G401 (cell line): ENCODE measurements at places on chromosomes 7 and 10. TPM values are rescaled to one million over a fixed set of nuclear protein-coding genes. Genes with fewer than 3 reads are reported as not detected.
A peak's percentile ranks its signal among the peaks of the same experiment; 100 is the strongest.

The ZNF425 gene
- total RNA-seq, result 3.4 and 4.7 TPM in 2 replicates

The GIMAP4 gene
- total RNA-seq, result not detected in 2 replicates

The PRTFDC1 gene
- total RNA-seq, result 32.6 and 46.6 TPM in 2 replicates

The KCNIP2 gene
- total RNA-seq, result not detected in 2 replicates

The GRM3 gene
- not detected in 2 replicates for total RNA-seq

The NODAL gene
- total RNA-seq, result 2.8 TPM in 1 of 2 replicates, not detected in the other

The VTI1A gene
- total RNA-seq, result 22.7 and 30.5 TPM in 2 replicates

The CLDN12 gene
- 20.1 and 22.8 TPM in 2 replicates for total RNA-seq

The PNLIPRP1 gene
- not detected in 2 replicates for total RNA-seq

DNA sequence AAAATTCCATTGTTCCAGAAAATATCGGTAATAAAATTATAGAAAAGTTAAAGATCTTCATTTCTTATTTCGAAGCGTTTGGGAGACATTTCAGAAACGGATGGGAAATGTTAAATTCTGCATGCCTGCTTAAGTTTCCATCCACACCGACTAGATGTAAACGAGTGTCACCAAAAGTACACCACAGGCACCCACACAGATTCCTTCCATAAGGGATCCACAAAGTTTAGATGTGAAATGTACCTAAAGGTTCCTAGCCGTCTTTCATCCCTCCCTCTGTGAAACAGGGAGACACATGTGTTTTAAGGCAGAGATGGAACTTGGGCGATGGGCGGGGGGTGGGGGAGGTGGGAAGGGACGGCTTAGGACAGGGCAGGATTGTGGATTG is 621 bp upstream of the CAV1 start:
- no peak for DNase-seq

DNA sequence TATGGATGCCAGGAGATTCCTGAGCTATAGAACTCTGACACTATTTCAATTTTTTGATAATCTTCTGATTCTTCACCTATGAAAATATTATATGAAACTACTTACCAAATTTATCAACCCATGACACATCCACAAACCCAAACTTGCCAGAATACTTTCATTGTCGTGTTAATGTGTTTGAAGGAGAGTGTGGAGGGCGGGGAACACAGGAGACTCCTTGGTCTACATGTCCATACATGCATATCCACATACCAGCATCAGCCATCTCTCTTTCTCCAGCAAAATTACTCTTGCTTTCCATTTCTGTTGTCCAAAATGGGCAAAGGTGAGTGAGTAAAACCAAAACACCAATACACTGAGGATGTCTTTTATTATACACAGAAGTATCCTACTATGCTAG is 23.5 kb upstream of the BPGM start:
- no peak for DNase-seq

DNA sequence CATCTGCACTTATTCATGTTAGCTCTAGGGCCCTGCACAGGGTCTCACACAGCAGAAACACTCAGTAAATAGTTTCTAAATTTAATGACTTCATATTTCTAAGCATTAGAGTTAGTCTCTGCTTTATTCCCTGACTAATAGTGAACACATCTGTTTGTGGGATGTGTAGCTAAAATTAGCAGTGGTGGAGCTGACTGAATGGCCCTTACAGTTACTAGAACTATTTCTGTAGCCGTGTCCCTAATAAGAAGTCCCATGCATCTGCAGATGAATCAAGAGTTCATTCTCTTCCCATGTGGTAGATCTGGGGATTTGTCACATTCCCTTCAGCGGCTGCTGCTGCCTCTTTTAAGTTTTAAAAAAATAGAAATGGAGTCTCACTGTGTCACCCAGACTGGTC is 11.7 kb downstream of the MAP3K8 start:
- DNase-seq, result no peak

DNA sequence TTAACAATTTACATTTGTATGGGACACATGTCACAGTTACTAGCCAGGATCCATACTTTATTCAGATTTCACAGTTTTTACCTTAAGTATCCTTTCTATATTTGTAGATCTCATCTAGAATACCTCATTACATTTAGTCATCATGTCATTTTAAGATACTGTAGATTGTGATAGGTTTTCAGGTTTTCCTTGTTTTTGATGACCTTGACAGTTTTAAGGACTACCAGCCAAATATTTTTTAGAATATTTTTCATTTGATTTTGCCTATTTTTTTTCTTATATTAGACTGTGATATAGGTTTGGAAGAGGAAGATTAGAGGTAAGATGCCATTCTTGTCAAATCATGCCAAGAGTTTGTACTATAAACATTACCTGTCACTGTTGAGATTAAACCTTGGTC is 460.3 kb downstream of the ANKRD7 start:
- DNase-seq, result no peak

DNA sequence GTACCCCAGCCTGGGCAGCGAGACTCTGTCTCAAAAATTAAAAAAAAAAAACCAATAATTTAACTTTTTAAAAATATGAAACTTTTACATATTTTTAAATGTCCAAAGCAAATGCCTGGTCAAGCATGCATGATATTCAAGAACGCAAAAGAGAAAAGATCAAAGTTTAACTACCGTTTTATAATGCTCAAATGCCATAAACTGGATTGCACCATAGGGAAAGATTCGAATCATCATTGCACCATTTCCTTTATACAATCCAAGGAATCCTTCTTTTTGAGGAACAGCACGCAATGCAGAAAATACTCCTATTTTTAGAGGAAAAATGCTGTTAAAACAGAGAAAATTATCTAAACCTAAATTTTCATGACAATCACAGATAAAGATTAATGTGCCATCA is 20.9 kb downstream of the SLC25A16 start:
- no peak for DNase-seq

GRCh38 chr10:46308113-46308415 is 21.3 kb downstream of the ANTXRL start:
- DNase-seq, result no peak

DNA sequence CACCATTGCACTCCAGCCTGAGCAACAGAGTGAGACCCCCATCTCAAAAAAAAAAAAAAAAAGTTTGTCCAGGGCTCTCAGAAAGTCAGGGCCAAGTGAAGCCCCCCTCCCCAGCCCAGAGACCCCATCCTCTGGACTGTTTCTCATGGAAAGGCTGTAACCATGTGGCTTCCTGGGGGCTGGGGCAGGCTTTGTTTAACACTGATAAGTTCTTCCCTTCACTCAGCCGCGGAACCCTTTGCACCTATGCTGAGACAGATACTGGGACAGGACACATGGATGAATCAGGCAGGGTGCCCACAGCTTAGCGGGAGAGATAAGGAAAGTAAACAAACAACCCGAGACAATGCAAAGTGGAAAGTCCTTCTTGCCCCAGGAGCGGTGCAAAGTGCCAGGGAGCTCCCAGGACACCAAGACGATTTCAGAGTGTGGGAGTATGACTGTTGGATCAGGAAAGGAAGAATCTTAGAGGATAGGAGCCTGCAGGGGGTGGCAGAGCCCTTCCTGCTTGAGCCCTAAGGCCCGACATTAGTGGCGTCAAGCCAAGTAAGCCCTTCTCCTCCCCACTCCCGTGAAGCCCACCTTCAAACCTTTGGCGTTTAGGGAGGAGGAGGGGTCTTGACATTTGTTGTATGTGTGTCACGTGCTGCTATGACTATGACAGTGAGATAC is 11.6 kb downstream of the MLXIPL start:
- DNase-seq, result no peak

DNA sequence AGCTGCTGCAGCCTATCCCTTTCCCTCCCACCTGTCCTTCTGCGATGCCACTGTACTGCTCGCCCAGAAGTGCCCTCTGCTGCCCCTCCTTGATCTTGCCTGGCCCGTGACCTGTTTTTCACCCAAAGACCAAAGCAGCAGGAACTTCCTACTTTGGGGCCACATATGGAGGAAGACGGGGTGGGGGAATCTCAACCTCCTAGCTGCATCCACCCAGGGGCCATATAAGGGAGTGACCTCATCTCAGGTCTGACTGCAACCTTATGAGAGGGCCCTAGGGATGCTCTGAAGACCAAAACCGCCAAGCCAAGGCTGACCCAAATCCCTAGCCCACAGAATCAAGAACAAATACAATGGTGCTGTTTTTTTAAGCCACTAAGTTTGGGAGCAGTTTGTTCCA is 15.7 kb downstream of the PRKCQ start:
- no peak for DNase-seq

- DNase-seq, result peak; percentile 42
These were observed 96.4 kb upstream of the ZMIZ1 start for GRCh38 chr10:78972160-78972946.

GRCh38 chr7:130655286-130655685 is 13.3 kb downstream of the COPG2 start:
- DNase-seq, result peak; percentile 32

- no peak for DNase-seq
These were observed 123.8 kb downstream of the ARID5B start for GRCh38 chr10:62025134-62025794.

GRCh38 chr10:43419997-43420368 is 11.0 kb upstream of the HNRNPF start:
- DNase-seq, result peak; percentile 14

- DNase-seq, result no peak
These were observed 418.9 kb downstream of the ZNF716 start for GRCh38 chr7:57868771-57869483.

GRCh38 chr7:81180573-81180972 is 261.7 kb upstream of the SEMA3C start:
- no peak for DNase-seq

DNA sequence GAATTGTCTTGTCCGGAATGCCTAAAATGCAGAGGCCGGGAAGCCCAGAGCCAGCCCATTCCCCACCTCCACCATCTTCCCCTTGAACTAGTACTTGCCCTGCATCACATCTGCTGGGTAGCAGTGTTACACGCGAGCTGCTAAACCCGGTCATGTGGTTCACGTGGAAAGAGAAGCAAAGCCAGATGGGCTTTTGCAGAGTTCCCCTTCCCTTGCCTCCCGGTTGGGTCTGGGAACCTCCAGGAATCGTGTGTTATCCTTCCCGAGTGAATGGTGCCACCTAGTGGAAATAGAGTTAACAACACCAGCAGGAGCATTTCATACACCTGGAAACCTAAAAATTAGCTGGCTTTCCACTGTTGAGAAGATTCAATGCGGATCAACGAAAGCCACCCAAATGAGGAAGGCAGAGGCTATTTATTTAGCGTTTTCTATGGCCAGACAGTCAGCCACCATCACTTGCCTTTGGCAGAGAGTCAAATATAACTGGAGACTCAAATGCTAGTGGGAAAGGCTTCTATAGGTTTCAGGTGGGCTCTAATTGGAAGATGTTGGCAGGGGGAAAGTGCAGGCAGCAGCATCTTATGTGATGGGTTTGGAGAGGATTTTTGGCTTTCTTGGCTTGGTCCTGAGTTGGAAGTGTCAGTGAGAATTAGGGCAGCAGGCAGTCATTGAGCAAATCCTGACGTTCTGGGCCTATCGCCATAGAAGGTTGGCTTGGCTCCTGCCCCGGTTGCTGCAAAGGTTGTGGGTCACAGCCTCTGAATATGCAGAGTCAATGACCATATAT is 12.9 kb upstream of the DENND2A start:
- peak; percentile 90 for DNase-seq

- no peak for DNase-seq
These were observed 118.0 kb downstream of the BUB3 start for GRCh38 chr10:123272171-123272570.

DNA sequence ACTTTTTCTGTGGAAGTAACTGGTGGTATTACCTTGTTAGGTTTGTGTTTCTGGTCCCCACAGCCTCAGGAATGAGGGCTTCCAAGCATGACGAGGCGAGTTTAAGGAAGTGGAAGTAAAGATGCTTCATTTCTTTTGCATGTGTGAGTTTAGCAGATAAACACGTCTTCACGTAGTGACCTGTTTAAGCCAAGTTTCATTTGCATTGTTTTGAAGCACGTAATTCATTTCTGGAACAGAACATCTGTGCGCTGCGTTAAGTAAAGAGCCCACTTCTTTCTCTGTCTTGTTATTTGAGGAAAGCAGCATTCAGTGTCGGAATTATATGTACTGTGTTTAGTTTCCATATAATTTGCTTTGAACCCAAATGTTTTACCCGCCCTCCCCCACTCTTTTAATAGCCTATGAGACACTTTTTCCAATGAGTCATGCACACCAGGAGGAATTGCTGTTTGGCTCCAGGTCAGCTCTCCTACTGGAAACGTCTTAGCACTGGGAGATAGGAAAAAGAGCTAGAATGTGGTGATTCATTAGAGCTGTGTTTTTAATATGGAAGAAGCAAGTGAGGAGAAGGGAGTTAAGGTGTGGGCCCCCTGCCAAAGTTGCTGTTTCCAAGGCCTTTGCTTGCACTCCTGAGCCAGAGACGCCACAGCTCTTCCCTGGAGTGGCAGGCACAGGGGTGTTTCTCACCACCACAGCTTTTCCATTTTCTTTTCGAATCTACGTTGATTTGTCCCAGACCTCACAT is 36.7 kb downstream of the BTBD16 start:
- peak; percentile 11 for DNase-seq

DNA sequence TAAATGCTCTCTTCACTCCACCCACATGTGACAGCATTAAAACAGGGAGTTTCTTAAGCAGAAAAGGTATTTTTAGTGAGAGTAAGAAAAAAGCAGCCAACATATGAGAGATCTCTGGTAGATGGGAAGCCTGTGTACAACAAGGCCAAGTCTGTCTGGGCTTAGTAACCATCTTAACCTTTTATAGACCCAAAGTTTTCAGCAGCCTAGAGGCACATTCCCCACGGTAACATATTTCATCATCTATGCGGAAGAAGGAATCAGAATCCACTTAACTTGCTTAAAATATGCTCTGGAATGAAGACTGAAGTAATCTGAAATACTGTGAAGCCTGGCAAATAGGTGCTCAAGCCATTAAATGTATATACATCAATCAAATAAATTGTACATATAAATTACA is 127.8 kb downstream of the RAPGEF5 start:
- DNase-seq, result no peak

DNA sequence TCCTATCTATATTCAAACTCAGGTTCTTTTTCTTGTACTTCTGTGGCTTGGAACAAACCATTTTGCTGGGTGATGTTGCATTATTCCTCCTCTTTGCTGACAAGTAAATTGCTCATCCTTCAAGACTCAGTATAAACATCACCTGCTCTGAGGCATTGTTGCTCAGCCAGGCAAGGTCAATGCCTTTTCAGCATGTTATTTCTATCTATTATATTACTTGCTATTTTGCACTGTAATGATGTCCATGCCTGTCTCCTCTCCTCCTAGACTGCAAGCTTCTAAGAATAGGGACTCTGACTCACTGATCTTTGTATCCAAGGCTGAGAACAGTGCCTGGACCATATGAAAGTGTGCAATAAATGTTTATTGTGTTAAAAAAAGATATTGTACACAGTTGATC is 293.8 kb downstream of the RNLS start:
- DNase-seq, result no peak

DNA sequence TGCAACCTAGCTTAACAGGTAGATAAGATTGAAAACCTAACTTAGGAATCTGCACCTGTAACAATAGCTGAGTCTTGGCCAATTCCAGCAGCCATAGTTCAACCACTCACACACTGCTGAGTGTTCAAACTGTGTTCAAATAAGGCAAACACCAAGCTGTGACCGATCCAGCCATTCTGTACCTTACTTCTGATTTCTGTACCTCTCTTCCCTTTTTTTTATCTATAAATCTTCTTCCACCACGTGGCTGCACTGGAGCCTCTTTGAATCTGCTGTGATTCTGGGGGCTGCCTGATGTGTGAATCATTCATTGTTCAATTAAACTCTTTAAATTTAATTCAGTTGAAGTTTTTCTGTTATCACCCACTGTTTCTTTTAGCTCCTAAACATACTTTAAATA is 15.7 kb upstream of the FOXL3 start:
- no peak for DNase-seq
